Right kidney (tissue), 9 donors: ENCODE measurements at places on chromosomes 5 and 9.
A peak's percentile ranks its signal among the peaks of the same experiment; 100 is the strongest.

GRCh38 chr5:30069441-30070263, 1123.8 kb upstream of the CDH6 start:
- no peak for DNase-seq

DNA sequence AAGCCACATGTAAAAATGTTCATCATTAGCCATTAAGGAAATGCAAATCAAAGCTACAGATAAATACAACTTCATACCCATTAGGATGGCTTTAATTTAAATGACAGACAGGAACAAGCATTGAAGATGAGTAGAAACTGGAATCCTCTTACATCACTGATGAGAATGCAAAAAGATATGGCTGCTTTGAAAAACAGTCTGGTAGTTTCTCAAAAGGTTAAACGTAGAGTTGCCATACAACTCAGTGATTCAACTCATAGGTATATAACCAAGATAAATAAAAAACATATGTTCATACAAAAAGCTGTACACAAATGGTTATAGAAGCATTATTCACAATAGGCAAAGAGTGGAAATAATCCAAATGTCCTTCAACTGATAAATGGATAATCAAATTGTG, 228.8 kb upstream of the ZNF462 start:
- no peak for DNase-seq

DNA sequence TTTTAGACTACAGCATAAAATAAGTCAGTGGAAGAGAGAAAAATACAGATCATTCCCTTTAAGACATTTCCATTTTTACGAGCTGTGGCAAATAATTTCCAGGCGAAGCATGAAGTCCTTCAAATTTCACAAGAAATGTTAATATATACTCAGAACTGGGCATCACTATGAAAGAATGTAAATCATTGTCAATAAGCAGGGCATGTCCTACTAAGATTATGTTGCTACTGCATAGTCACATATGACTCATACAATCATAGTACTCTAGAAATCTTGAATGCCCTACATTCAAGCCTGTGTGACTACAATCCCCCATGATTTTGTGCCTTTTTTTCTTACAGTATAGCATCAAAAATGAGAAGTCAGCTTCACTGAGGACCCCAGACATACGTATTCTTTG, 485.2 kb upstream of the FTMT start:
- no peak for DNase-seq

- DNase-seq = no peak
Measured at GRCh38 chr5:3139499-3139931, 388.0 kb upstream of the IRX2 start.

- DNase-seq = no peak
Measured at GRCh38 chr5:126433701-126434100, 10.5 kb downstream of the GRAMD2B start.

GRCh38 chr5:177495243-177496060, 2.0 kb downstream of the PDLIM7 start:
- DNase-seq = peak; percentile 61

- no peak for DNase-seq
Measured at GRCh38 chr5:75571547-75571946, 39.7 kb upstream of the ANKDD1B start.

GRCh38 chr5:79225026-79225425, 10.9 kb upstream of the JMY start:
- DNase-seq = no peak

DNA sequence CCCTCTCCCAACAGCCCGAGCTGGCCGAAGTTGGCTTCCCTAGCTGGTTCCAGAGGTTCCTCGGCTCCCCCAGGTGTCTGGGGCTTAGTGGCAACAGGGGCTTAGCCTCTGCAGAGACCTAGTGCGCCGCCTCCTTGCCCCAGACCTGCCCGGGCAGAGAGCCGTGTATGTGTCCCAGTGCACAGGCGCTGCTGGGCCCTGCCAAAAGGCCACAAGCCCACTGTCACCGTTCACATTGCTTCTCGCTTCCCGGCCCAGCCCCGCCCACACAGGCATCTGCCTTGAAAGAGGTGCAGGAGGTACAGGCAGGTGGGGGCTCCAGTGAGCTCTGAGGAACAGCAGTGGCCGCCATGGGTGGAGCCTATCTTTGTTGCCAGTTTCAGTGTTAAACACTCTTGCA, 2.5 kb upstream of the CACFD1 start:
- no peak for DNase-seq

DNA sequence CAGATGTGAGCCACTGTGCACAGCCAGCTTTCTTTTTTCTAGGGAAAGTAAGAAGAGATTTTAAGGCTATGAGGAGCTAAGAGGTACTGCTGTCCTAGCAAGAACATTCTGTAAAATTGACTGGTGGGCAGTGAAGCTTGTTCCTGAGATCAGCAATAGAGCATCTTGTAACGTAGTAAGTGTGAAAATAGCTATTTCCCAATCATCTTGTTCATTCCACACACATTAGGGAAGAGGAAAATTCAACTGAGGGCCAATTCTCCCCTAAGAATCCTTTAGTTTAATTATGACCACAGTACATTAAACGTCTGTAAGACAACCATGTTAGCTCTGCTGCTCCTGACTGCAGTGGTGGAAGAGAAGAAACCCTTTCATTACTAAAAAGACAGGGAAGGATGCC, 246.2 kb downstream of the EFNA5 start:
- DNase-seq = no peak

GRCh38 chr5:137630972-137631370, 104.9 kb downstream of the KLHL3 start:
- DNase-seq = no peak

GRCh38 chr9:131657940-131658339, 81.9 kb downstream of the RAPGEF1 start:
- no peak for DNase-seq

DNA sequence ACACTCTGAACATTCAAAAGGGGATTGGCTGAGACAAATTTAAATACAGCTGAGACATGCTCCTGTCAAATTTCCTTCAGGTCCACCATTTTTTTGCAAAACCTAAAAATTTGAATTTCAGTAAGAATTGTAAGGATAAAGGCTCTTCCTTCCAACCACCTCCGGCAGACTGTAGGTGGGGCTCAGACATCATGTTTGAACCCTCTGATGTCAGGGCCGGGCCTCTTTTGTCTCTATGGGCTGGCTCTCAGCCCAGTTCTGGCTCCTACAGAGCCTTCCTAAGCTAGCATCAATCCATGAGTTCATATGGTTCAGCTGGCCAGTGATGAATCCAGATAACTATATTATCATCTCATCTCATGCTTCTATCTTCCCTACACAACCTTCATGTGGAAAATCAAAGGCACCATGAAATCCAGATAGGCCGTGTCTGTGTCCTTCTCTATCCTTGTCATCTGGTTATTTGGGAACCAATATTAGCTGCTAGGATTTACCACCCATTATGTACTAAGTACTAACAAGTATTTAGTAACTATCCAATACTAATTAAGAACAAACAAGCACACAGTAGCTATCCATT, 44.2 kb downstream of the NIPSNAP3B start:
- DNase-seq = no peak

DNA sequence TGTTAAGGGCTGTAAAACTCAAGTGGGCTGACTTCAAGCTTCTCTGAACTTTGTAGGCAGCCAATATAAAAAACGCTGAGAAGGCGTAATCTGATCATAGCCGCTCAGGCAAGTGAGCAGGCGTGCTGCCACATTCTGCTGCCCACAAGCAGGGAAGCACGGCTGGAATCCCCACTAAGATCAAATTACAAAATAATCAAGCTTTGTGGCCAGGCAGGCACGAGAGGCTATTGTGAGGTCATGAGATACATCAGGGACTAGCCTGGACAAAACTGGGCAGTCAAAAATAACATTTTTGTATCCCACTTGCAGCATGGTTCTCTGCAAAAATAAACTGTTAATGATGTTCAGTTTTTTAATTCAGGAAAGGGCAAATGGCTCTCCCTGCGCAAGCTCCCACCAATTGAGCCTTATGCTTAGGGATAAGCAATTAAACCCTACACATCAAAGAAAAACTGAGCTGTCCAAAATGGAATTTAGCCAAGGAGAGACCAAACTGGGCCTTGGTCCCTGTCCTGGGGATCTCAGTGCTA, 64.0 kb downstream of the POU5F2 start:
- DNase-seq = peak; percentile 54

- peak; percentile 54 for DNase-seq
Measured at GRCh38 chr5:170745481-170746071, 37.9 kb upstream of the GABRP start.

GRCh38 chr5:132737982-132738681, 786 bp upstream of the KIF3A start:
- DNase-seq = no peak

GRCh38 chr5:32562843-32563242, 22.5 kb upstream of the SUB1 start:
- DNase-seq = no peak

GRCh38 chr9:85981369-85981768, 40.4 kb downstream of the NAA35 start:
- DNase-seq = no peak

DNA sequence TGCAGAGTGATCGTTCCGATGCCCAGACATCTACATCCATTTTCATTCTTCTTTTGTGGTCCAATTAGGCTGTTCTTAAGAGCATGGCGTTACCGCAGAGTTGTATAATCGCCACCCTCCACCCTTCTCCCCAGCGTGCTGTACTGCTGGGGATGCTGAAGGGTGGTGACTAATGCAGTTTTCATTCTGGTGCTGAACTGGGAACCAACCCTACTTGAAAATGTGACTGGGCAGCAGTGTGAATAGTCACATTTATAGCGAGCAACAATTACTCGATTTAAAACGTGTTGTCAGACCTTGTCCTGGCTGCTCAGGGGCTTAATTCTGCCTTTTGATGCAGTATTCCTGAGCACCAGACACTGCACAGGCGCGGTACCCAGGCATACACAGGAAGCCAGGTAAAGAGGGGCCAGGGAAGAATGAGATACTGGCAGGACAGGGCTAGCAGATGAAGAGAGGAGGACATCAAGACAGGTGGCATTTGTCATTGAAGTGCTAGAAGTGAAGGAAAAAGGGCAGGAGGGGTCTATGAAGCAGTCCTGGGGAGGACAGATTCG, 719 bp upstream of the ISCA1 start:
- DNase-seq = no peak

GRCh38 chr5:137933491-137933911, 44.2 kb downstream of the PKD2L2 start:
- DNase-seq = no peak

DNA sequence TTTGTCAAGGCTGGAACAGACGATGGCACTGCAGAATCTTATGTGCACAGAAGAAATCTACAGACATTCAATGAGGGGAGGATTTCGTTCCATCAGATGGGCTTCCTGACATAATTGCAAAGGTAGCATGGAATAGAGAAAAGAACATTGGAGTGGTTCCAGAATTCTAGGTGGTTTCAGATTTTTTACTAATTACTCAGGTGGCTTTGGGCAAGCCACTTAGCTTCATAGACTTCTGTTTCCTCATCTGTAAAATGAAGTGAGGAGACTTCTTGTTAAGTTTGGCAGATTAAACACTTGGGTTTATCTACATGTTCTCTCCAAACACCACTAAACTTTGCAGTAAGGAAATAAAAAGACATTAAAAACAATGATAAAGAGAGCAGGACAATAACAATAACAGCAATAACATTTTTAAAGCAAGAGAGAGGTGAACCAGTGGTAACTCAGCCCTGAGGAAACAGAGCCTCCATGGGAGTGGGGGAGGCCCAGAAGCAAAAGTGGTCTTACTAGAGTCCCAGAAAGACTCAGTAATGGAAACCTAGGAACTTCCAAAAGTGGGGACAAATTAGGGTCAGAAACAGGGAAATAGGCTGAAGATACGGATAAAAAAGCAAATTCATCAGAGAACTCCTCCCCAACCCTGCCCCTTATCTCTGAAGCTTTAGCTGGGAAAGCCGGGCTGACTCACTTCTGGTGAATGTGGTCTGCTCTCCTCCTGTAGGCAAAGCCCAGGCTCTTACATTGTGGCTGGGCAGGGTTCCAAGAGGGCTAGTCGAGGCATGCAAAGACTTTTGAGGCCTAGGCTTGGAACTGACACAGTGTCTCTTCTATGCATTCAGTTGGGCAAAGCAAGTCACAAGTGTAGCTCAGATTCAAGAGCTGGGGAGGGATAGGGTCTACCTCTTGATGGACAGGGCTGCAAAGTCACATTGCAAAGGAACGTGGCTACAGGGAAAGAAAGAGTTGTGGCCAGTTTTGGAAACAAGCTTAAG, 11.8 kb upstream of the ACTBL2 start:
- DNase-seq = no peak

DNA sequence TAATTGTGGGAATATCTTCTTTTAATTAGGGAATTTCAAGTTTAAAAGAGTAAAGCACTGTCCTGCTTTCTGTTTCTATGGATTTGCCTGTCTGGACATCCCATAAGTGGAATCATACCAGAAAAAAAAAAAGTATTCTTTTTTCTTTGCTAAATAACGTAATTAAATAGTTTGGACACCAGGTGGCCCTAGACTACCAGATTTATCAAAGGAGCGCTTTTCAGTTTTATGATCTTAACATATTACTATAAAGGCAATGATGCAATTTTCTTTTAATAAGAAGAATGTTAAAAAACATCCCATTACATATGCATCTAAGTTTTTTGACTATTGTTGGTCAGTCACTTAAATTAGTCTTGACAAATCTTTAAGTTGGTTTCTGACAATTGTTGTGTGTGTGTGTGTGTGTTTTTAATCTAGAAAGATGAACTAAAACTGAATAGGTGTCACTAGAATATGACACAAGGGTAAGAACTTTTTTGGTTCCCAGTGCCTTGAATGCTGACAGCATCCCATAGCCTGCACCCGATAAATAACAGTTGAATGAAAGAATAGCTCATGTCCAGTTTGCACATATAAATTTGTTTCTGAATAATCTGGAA, 49.5 kb downstream of the C5orf22 start:
- DNase-seq = peak; percentile 6

GRCh38 chr9:87193151-87193550, 245.8 kb upstream of the GAS1 start:
- no peak for DNase-seq
